Renal cortical epithelial cell (primary cell): ENCODE measurements at places on chromosomes 7 and 10.

DNA sequence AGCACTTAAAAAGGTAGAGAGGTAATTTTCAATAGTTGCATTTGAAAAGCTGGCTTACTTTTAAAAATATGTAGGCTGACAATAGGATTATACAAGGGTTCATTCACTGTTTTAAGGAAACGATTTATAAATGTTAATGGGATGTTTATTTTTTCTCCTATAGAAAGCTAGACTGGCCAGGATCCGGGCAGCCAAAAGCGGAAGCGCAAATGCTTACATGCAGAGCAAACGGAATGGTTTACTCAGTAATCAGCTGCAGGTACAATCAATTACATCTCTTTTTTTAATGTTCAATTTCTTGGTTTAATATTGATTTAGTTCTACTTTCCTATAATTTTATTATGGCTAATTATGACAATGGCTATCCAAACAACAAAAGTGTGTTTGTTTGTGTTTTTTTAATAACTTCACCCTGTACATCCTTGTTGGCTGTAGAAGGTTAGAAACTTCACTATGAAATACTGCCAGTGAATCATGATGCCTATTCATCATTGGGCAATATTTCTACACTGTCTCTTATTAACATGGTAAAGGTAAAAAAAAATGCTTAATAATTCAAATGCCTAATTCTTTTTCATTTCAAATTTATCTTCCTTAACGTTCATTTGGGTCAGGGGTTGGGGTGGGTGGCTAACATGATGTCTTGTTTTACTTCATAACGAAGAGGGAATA lies 116.4 kb downstream of the TSPAN12 start:
- no peak for DNase-seq

GRCh38 chr7:51318001-51318400 lies 1.4 kb upstream of the COBL start:
- no peak for DNase-seq

DNA sequence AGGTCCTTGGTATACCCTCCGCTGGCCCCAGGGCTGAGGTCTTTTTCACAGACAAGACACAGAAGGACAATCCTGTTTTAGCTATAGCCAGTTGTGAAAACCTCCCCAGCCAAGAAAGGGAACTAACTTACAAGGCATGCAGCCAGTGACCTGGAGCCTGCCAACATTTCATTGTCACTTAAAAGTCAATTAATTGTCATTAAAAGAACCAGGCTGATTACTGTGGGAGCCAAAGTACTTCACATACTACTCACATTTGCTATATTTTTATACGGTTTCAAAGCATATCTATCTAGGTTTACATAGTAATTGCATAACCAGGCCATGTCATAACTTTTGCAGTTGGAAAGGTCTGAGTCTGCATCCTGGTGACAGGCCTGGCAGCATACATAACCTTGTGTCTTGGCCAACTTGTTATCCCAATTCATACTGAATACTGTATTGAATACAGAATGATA lies 31.1 kb downstream of the NRBF2 start:
- DNase-seq, result no peak

DNA sequence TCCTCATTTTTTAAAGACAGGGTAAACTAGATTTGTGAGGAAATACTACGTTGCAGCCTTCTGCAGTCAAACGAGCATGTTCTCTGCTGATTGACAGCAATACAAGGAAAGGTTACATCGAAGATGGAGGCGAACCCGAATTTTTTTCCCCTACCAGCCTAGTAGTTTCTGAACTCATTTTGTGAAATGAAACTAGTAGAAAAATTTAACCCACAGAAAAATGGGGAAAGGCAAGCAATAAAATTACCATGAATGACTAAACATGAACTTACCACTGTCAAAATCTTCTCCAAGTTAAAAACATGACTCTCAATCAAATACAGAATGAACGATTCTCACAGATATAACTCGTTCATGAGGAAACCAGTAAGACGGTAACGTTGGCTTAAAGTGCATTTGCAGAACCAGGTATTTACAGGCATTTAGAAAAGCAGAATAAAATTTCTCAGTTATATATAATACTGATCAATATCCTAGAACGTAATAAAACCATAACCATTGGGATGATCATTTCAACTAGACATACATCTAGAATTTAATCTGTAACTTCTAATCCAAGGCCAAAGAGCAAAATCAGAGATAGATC lies 73.9 kb downstream of the CELF2 start:
- no peak for DNase-seq

GRCh38 chr7:101998906-101999240 lies 181.4 kb downstream of the CUX1 start:
- DNase-seq, result no peak

DNA sequence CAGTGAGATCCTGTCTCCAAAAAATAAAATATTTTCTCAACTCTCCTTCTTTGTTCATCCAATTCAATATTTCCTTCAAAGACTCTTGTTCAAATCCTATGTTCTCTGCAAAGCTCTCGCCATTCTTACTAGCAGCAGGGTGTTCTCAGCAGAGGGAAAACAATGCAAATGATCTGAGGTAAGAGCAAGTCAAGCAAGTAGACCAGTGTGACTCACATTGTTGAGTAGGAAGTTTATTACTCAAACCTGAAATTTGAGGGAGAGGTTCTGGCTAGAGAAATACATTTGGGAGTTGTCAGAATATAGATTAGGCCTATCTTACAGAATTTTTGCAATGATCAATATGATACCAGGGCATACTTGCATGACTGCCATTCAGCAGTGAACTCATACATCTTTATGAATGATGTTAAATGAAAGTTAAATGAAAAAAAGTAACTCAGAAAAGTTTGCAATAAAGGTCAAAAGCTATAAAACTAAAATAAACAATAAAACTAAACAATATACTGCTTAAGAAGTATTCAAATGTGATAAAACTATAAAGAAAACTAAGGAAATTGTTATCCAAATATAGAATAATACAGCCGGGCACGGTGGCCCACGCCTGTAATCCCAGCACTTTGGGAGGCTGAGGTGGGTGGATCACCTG lies 5.8 kb downstream of the IDE start:
- DNase-seq, result peak; percentile 87

DNA sequence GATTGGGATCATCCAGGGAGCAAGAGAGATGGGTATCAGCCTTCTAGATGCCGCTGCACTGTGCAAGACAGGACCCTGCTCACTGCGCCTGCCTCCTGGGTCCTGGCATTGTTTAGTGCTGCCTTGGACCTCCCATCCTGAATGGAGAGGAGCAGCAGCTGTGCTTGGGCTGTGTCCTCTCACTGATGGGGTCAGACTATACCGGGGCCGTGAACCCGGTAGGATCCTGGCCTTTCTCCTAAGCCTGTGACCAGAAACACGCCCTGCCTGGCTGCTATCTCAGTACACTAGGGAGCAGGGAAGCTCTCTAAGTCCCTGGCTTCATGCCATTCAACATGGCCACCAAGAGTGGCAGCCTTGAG lies 309.4 kb upstream of the ZNF32 start:
- no peak for DNase-seq

GRCh38 chr7:48933549-48934085 lies 9.3 kb downstream of the CDC14C start:
- no peak for DNase-seq

GRCh38 chr10:17025444-17026295 lies 103.9 kb downstream of the CUBN start:
- peak; percentile 96 for DNase-seq

GRCh38 chr10:14812271-14812670 lies 25.6 kb downstream of the CDNF start:
- DNase-seq, result no peak

- DNase-seq, result no peak
These were observed 10.2 kb upstream of the OR2F2 start for GRCh38 chr7:143924851-143925250.

- DNase-seq, result no peak
These were observed 102.2 kb downstream of the GRM8 start for GRCh38 chr7:127150543-127150942.

GRCh38 chr7:69184339-69184738 lies 413.9 kb upstream of the AUTS2 start:
- DNase-seq, result no peak

DNA sequence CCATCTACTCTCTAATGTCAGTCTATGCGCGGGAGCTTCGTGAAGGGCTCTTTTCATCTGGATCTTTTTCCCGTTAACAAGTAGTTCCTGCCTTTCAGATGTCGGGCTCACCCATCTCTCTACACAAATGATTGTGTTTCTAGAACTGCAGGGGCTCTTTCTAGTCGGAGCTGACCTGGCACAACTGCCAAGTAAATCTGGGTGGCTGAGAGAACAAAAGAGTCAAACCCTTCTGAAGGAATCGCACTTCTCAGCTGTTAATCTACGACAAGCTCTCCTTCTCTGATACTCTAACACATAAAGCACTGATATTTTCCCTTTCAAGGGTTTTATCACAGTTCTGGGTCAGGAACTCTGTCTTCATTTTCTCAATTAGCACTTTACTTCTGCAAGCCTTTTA lies 144.7 kb downstream of the NRP1 start:
- DNase-seq, result no peak

DNA sequence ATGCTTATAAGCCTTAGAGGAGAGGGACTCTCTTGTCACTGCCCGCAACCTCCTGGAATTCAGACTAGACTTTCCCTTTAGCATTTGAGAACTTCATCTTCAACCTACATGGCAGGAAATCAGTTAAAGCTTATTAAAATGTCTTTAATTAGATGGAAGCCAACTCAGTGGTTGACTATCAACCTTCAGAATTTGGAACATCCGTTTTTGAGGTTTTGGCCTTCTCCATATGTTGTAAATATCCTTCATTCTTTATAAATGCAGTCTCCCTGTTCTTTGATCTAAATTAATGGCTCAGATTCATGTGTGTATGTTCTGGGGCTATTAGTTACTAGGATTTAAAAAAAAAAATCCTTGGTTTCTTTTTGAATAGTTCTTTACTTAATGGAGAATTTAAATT lies 85.0 kb downstream of the ANKRD61 start:
- no peak for DNase-seq

DNA sequence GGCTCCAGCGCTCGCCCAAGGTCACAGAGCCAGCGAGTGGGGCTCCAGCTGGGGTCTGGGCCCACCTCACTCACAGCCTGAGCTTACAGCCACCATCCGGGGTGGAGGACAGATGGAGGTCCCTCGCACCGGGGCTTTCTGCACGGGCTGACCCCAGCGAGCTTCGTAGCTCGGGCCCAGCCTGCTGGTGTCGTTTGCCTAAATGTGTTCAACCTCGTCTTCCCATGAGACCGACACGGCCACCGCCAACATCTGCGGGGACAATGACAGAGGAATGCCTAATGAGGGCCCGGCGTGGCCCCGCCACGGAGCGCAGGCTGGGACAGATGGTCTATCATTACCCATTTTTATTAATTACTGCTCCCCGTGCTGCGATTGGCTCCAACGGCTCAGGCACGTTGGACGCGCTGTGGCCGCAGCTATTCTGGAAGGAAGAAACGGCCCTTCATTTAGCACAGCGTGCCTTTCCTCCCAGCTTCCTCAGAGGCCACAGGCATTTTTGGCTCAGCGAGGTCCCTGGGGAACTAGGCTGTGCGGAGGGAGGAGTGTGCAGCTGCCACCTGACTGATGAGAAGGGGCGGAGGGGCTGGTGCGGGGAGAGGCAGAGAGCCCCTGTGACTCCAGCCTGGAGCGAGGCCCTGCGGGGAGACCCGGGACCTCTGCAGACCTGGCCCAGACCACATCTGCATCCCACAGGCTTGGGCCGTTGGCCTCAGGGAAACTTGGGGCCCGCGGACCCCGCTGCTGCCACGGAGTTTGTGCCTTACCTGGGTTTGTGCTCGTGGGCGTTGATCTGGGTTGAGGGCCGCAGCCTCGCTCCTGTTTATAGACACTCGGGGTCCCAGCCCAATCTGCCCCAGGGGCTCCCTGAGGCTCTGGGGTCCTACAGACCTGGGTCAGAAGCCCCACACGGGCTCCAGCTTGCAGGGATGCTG lies 22.9 kb upstream of the ELFN1 start:
- DNase-seq, result no peak

- no peak for DNase-seq
These were observed 17.4 kb upstream of the GDF10 start for GRCh38 chr10:47282657-47283018.

DNA sequence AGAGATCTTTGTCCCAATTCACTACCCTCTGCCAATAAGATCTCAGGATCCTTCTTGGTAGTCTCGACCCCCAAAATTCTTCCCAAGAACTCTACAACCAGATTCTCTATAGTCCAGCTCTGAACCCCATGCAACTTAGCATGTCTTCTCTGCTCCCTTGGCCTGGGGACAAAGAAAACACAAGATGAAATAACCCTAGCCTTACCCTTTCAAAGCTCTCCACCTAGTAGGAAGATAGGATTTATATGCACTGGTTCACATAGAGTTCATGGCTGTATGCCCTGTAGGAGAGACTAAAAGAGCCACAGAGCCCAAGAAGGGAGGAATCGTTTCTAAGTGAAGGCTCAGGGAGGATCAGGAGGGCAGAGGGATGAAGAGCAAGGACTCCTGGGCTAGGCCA lies 96.1 kb downstream of the PPP1R3C start:
- no peak for DNase-seq

DNA sequence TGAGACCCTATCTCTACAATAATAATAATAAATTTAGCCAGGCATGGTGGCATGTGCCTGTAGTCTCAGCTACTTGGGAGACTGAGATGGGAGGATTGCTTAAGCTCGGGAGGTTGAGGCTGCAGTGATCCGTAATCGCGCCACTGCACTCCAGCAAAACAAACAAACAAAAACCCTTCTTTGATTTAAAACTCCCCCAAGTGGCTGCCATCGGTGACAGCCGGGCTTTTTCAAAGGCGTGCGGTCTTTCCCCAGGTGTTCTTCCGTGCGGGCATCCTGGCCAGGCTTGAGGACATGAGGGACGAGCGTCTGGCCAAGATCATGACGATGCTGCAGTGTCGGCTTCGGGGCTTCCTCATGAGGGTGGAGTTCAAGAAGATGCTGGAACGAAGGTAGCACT lies 1.9 kb upstream of the MYH16 start:
- peak; percentile 21 for DNase-seq
